ENCODE measurements at places on chromosomes 12 and 14.

DNA sequence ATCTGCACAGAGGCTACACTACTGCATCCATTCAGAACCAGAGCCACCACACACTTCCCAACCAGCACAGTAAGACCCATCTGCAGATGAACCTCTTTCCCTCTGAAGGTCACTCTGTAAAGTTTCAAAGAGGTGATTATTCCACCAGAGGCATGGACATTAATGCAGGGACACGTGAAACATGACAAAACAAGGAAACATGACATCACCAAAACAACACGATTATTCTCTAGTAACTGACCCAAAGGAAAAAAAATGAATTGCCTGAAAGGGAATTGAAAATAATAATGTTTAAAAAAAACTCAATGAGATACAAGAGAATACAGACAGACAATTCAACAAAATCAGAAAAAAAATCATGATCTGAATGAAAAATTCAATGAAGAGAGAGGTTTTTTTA, 139.1 kb downstream of the RERGL start:
- no peaks in the 10 kb centered on the region for H3K4me1 ChIP-seq
- no peak overlapping the region for H3K4me3 ChIP-seq
- DNase-seq: no peak
- no peaks in the 10 kb centered on the region for H3K36me3 ChIP-seq

DNA sequence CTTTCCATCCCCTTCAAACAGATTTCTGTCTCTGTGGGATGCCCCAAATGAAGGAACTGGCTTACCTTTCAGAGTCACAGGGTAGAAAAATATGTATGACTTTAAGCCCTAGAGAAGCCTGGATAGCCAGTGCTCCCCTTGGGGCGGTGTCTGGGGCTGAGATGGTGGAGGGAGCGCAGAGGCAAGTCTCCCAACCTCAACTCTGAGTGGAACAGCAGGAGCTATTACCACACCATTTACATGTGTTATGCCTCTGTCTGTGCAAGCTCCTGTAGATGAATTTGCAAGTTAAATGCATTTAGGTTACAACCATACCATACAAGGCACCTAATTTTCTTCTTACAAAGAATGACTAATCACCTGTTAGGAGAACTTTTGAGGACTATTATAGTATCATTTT, 50.4 kb upstream of the CLMN start:
- H3K4me1 ChIP-seq: no peaks in the 10 kb centered on the region
- no peak overlapping the region for H3K4me3 ChIP-seq
- H3K27ac ChIP-seq: no peak overlapping the region
- DNase-seq: no peak

GRCh38 chr14:103593577-103593976, 30.8 kb downstream of the COA8 start:
- H3K4me3 ChIP-seq: no peak overlapping the region
- peaks cover 32% of the 10 kb centered on the region for H3K4me1 ChIP-seq
- H3K36me3 ChIP-seq: peaks cover 23% of the 10 kb centered on the region
- DNase-seq: no peak
- H3K27me3 ChIP-seq: no peaks in the 10 kb centered on the region
- peak overlapping the region; percentile 45 for H3K27ac ChIP-seq

GRCh38 chr12:118359541-118359915, 13.2 kb downstream of the TAOK3 start:
- DNase-seq: no peak
- peaks cover 3% of the 10 kb centered on the region for H3K4me1 ChIP-seq
- no peaks in the 10 kb centered on the region for H3K27me3 ChIP-seq
- H3K36me3 ChIP-seq: no peaks in the 10 kb centered on the region
- H3K27ac ChIP-seq: no peak overlapping the region

- H3K27me3 ChIP-seq: no peaks in the 10 kb centered on the region
- H3K27ac ChIP-seq: no peak overlapping the region
- no peak for DNase-seq
- H3K36me3 ChIP-seq: no peaks in the 10 kb centered on the region
- no peak overlapping the region for H3K4me3 ChIP-seq
Measured at GRCh38 chr14:92967346-92967926, 44.5 kb downstream of the CHGA start.

DNA sequence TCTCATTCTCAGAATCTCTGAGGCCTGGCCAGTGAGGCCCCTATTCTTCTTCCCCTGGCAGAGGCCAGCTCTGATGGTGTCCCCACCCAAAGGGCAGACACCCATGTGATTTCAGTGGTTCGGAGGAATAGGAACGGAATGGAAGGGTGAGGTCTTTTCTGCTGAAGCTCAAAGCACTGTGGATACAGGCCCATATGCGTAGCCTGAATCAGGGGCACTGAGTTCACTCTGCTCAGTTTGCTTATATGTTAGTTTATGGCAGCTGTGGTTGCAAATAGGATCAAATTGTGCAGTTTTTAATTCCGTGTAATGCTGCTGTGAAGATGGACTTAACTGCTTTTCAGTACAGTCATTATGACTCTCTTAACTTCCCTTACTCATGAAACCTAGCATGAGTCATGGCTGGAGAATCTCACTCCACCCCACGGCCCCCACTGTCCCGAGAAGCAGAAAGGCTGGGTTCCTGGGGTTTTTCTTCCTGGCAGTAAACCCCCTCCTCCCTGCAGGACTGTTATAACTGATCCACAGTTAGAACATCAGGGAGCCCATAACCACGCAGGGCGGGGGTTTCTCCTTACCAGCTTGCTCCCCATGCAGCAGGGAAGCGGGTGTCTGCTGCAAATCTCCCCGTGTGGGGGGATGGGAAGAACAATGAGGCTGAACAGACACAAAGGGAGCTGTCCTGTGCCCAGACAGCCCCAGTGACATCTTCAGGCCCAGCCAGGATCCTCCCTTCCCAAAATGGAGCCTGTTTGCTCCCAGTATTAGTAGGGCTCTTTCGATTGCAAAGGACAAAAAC, 122.7 kb downstream of the SLC38A6 start:
- peak overlapping the region; percentile 34 for H3K4me3 ChIP-seq
- H3K27ac ChIP-seq: peak overlapping the region; percentile 99
- H3K27me3 ChIP-seq: no peaks in the 10 kb centered on the region

DNA sequence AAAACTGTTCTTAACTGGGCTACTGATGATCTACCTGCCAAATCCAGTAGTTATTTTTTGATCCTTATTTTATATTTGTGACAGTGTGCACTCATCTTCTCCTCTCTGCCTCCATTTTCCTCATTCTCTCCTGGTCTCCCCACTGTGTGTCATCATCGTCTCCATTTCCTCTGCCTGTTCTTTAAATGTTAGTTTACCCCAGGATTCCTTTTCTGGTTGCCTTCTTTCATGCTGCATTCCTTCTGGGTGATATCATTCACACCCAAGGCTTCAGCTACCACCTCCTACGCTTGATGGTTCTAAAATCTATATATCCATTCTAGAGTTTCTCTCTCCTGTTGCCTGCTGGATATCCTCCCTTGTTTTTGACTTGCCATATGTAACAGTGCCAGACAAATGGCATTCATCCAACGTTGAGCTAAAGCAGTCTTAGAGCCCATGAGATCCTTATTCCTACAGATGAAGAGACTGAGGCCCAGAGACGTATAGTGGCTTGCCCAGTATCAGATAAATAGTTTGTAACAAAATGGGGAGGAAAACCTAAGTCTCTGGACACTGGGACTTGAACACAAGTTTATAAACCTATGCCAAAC, 109.5 kb downstream of the DIP2B start:
- no peak overlapping the region for H3K4me3 ChIP-seq
- H3K27me3 ChIP-seq: no peaks in the 10 kb centered on the region
- H3K36me3 ChIP-seq: no peaks in the 10 kb centered on the region
- peak overlapping the region; percentile 94 for H3K27ac ChIP-seq

DNA sequence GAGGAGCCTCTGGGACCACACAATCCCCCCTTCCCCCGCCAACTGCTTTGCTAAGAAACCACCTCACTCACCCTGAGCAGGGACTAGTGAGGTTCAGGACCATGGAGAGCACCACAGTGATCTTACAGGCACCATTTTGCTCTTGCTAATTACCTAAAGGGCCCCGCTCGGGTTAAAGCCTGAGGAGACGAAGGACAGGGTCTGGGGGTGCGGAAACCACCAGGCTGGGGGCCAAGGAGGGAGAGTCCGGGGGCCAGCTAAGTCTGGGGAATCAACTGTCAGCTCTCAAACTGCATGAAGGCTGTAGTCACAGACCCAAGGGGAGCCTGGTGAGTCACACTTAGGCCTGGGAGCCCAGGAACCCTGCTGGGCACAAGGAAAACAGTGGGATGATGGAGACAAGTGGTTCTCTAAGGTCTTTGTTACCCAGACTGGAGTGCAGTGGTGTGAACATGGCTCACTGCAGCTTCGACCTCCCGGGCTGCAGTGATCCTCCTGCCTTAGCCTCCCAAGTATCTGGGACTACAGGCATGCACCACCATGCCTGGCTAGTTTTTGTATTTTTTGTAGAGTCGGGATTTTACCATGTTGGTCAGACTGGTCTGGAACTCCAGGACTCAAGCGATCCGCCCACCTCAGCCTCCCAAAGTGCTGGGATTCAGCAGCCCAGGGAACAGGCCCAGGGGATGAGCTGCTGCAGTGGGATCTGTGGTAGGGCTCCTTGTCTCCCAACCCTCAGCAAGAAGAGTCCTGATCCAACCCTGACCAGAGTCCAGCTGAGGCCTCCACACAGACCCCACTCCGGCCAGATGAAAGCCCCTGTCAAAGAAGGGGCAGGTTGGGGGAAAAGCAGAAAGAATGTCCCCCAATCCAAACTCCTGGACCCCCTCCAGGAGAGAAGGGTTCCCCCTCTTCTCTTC, 98.8 kb downstream of the CALM1 start:
- peak; percentile 75 for DNase-seq
- H3K27ac ChIP-seq: no peak overlapping the region
- H3K36me3 ChIP-seq: no peaks in the 10 kb centered on the region
- no peak overlapping the region for H3K4me3 ChIP-seq
- peaks cover 4% of the 10 kb centered on the region for H3K4me1 ChIP-seq

DNA sequence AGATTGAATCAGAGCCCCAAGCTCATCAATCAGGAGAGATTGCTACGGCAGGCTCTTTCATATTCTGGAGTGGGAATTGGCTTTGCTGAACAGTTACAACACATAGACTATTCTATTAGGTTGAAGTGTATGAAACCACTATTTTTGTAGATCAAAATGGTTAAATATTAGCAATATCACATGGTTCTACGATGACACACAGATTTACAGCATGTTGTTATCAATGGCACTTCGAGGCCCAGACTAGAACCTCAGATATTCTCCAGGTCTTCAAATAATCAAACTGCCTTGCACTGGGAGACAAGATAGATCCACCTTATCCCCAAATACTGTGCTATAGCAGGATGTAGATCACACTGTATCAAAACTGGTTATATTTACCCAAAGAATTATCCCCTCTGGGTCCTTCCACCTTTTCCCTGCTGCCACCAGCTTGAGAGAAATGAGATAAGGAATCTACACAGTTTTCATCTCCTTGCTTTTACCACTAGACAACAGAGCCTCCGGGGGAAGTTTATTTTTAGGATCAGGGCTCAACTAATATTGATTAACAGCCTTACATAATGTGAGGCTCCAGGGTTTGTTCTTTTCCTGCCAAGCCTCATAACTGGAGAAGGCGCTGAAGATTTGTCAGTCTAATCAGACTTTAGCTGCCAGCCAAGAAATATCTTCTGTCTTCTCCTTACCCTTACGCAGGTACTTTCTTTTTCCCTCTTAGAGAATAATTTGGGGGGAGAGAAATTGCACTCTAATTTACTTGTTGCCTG, 507.1 kb downstream of the DIO2 start:
- no peak overlapping the region for H3K27ac ChIP-seq
- H3K4me3 ChIP-seq: no peak overlapping the region
- no peaks in the 10 kb centered on the region for H3K4me1 ChIP-seq
- no peaks in the 10 kb centered on the region for H3K36me3 ChIP-seq
- no peaks in the 10 kb centered on the region for H3K27me3 ChIP-seq
- DNase-seq: no peak

GRCh38 chr12:52243259-52243855, 10.3 kb downstream of the KRT7 start:
- peak; percentile 28 for DNase-seq
- H3K36me3 ChIP-seq: peaks cover 9% of the 10 kb centered on the region
- H3K27me3 ChIP-seq: peaks cover 1% of the 10 kb centered on the region
- H3K27ac ChIP-seq: peak overlapping the region; percentile 94

DNA sequence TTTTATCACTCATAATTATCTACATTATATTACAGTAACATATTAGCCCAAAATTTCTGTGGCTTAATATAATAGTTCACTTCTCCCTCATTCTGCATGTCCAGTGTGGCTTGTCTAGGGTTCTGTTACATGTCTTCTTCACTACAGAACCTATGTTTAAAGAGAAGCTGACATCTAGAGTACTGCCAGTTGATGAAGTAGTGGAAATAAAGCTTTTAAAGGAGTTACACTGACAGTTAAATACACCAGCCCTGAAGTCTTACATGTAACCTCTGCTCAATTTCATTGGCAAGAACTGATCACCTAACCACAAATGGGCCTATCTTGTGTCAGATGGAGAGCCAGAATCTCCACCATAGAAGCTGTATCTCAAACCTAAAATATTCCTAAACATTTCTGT, 32.9 kb downstream of the RPS6KA5 start:
- peak; percentile 10 for DNase-seq
- H3K4me3 ChIP-seq: no peak overlapping the region
- H3K4me1 ChIP-seq: no peaks in the 10 kb centered on the region
- H3K27me3 ChIP-seq: no peaks in the 10 kb centered on the region
- H3K36me3 ChIP-seq: no peaks in the 10 kb centered on the region

GRCh38 chr12:128245905-128246304, 21.1 kb upstream of the TMEM132C start:
- H3K27me3 ChIP-seq: no peaks in the 10 kb centered on the region
- no peak overlapping the region for H3K4me3 ChIP-seq
- H3K36me3 ChIP-seq: no peaks in the 10 kb centered on the region

DNA sequence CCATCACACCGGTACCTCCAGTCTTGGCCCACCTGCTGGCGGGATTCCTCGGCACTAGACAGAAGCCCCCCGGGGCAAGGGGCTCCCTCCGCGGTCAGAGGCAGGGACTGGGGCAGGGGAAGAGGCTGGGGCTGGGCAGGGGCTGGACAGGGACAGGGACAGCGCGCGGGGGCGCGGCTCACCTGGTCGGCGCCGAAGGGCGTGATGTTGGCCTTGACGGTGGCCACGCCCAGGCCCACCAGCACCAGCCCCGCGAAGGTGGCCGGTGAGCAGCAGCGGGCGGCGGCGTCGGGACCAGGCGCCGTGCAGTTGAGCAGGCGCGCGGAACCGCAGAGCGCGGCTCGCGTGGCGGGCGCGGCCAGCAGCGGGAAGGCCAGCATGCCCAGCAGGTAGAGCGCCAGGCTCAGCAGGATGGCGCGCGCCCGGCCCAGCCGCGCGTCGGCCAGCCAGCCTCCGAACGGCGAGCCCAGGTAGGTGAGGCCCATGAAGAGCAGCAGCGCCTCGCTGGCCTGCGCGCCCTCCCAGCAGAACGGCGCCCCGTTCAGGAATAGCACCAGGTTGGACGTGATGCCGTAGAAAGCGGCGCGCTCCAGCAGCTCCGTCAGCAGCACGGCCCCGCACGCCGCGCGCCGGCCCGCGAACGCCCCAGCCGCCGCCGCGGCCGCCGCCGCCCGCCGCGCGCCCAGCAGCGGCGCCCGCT, 392 bp downstream of the SLC15A4 start:
- no peak for DNase-seq
- H3K4me3 ChIP-seq: peak overlapping the region; percentile 98
- no peaks in the 10 kb centered on the region for H3K27me3 ChIP-seq

Data from mesenchymal stem cell (in vitro differentiated cells and primary cell).